Smooth muscle cell of the umbilical artery (primary cell): ENCODE measurements at places on chromosomes 11 and 22. TPM values are rescaled to one million over a fixed set of nuclear protein-coding genes. Genes with fewer than 3 reads are reported as not detected.

MRGPRF gene
- total RNA-seq, result 9.8 and 14.7 TPM in 2 replicates

GLB1L2 gene
- total RNA-seq, result 0.30 and 0.32 TPM in 2 replicates

APOL2 gene
- 38.9 and 44.8 TPM in 2 replicates for total RNA-seq

XKR3 gene
- not detected in 2 replicates for total RNA-seq

TTC12 gene
- total RNA-seq, result 6.1 and 11.0 TPM in 2 replicates

GGTLC2 gene
- not detected in 2 replicates for total RNA-seq

CSKMT gene
- total RNA-seq, result 3.5 and 7.4 TPM in 2 replicates

NXPE2 gene
- 0.09 and 0.30 TPM in 2 replicates for total RNA-seq
